Hematopoietic multipotent progenitor cell treated with erythropoietin and hydrocortisone succinate and interleukin-3 and kit ligand, for 17 days (in vitro differentiated cells): ENCODE measurements at places on chromosomes 4 and X.

DNA sequence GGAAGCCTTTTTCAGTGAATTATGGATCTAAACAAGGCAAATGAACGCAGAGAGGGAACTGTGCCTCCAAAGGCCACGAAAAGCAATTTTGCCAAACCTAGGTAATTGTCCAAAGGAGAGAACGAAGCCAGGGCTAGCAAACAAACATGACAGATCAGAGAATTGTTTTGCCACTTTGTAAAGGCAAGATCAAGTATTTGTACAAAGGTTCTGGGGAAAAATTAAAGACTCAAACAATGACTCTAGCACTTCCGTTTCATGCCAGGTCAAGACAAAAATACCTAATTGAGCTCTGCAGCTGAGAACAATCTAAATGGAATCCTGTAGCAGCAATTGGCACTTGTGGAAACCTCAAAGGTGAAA is 8.5 kb downstream of the RBM47 start:
- DNase-seq = no peak

DNA sequence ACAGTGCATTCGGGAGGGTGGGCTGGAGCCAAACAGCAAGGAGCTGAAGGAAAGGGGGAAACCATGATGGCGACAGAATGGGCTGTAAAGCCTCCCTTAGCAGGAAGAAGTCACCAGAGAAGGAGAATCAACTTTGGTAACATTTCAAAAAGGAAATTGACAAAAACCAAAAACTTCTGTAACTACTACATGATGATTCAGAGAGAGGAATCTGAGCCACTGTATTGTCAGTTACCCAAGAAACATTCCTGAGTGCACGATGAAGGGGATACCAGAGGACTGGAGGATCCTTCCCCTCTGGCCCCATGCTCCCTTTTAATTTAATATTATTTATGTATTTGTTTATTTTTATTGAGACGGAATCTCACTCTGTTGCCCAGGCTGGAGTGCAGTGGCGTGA is 26.3 kb downstream of the PDHA1 start:
- no peak for DNase-seq

DNA sequence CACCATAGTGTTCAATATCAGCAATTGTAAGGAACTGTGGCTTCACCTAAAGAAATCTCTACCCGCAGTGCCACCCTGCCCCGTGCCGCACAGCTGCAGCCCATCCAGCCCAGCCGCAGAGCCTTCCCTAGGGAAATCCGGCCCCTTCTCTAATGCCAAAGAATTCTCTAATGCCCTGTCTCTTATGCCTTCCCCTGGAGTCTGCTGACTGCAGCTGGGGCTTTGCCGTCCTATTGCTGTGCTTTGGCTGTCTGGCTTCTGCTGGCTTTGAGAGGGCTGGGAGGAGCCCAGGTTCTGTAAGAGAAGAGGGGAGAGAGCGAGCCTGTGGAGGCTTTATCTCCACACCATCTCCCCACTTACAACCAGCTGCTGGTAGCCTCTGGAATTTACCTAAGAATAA is 85.9 kb upstream of the HELT start:
- no peak for DNase-seq

GRCh38 chr4:123396307-123397143 is at the start of gene SPRY1:
SPRY1 (plus strand) TSS chr4:123396795; CDS start chr4:123401592, 4,797 bp downstream.
- DNase-seq = peak; percentile 70

DNA sequence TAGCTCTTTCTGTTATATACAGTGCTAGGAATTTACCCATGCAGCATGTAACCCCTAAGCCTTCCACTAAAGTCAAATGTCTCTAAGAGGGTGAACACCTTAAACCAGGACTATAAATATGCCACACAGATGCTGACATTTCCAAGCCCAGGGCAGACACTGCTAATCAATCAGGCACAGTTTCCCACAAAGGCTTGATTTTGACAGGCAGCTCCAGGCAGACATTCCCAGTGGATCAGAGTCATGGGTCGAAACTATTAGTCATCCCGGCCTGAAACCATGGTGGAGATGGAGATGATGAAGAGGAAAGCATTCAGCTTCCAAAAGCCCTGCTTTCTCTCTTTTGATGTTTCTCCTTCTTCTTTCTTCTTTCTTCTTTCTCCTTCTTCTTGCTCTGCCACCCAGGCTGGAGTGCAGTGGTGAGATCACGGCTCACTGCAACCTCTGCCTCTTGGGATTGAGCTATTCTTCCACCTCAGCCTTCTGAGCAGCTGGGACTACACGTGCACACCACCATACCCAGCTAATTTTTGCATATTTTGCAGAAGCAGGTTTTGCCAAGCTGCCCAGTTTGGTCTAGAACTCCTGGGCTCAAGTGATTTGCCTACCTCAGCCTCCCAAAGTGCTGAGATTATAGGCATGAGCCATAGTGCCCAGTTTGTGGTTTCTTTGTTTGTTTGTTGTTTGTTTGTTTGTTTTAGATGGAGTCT is 21.0 kb upstream of the SORCS2 start:
- no peak for DNase-seq

- no peak for DNase-seq
These were observed 2.5 kb upstream of the PLP1 start for GRCh38 chrX:103774070-103774642.

DNA sequence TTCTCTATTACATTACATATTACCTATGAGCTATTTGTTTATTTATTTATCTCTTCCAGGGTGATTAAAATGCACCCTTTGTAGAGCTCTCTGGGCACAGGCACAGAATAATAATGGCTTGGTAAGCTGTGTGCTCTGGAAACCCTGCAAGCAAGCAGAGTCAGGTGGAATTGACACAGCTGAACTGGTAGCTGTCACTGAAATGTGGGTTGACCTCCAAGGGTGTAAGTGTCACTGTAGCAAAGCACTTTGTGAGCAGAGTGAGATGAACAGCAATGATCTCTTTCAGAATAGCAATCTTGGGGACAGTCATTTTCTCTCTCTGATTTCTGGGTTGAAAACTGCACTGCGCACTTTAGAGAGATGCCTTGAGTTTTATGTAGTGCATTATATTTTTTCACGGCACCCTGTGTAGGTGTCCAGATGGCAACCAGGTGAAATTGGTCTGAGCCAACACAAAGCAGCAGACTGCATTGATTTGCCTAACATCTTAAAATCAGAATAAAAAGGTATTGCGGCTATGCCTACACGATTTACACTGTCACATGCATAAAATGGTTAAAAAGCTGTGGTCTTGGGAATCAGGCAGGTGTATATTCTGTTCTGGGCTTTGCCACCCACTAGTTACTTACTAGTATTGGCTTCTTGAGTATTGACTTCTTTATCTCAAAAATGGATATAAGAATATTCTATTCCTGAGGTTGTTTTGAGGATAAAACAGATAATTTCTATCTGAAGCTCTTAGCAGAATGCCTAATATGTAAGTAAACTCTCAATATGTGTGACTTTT is 450.3 kb downstream of the RAPGEF2 start:
- DNase-seq = no peak

DNA sequence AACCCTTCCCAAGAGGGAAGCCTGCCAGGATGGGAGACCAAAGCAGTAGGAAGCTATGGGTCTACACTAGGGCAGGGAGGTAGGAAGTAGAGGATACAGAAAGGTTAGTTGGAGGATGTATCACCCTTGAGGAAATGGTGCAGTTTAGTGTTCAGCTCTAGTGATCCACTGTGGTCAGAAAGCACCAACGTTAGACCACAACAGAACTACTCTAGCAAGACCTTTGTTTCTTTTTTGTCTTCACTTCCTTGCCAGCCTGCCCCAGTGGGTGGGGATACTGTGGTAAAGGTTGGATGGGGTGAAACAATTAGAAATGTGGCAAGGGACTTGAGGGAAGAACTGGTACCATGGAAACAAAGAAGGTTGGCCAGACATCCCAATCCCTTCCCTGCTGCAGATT is 83.3 kb downstream of the DDIT4L start:
- no peak for DNase-seq

DNA sequence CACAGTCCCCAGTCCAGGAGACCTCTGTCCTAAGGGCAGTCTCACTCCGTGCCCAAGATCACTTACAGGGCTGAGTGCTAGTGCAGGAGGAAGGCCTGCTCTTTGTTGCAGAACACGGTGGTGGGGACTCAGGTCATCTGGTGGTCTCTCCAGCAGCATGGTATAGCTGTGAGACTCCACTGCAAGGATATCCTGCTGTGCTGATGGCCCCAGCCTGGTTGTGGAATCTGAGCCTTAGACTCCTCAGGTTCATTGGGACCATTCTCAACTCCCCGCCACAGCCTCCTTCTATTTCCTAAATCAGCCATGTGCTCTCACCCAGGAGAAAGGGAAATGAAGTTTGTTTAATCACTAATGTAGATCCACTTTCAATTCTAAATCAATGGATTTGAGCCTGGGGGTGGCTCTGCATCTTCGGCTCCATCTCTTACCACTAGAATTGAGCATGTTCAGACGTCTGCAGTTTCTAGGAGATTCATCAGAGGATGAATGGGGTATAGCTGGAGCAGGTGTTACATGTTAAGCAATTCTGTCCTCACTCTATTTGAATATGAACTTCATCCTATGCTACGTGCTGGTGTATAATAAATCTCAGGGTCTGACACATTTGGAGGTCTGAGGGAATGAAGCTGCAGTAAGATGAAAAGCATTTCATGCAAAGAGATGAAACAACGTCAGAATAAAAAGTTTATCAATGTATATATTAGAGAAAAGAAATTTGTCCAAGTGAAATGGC is 189.2 kb downstream of the MGST2 start:
- DNase-seq = no peak

DNA sequence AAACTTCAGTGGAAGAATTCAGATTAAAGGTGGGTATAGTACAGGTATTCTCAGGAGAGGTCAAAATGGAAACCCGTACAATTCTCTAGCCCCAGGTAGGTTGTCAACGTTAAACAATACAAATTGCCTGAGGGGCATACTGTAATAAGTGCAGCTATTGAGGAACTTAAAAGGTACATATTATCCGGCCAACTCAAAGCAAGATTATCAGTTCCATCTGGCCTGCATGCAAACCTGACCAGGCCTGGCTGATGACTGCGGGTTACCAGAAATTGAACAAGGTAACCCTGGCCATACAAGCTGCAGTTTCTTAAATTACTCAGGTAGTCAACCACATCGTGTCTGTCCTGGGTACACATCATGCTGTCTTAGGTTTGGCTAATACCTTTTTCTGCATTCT is 12.3 kb upstream of the ZNF630 start:
- no peak for DNase-seq
